ENCODE measurements at places on chromosomes 5 and 9.

DNA sequence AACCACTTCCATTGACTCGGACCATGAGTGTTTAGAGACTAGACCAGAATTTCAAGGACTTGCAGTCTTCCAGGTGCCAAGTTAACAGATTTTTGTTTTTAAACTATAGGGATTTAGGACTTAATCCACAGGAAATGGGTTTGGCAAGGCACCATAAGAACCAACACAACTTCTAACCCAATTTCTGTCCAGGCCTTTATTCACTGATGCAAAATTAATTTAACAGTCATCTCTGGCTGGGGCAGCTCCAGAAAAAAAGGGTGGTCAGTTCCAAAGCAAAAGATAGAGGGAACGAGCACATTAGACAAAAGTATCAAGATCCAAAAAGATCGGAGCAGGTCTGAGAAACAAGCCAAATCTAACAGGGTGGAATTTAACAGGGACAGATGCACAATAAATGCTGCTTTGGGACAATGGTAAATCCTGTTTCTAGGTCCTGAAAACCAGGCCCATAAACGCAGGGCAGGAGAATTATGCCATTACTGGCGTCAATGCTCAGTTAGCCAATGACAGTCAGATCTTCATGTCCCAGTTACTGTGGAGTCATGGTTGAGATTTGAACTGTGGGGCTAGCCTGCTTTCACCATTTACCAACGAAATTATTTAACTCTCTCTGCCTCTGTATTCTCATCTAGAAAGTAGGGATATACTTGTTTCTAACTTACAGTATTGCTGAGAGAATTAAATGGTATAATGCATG lies 590.8 kb upstream of the BRINP1 start:
- peak; percentile 20 for DNase-seq

DNA sequence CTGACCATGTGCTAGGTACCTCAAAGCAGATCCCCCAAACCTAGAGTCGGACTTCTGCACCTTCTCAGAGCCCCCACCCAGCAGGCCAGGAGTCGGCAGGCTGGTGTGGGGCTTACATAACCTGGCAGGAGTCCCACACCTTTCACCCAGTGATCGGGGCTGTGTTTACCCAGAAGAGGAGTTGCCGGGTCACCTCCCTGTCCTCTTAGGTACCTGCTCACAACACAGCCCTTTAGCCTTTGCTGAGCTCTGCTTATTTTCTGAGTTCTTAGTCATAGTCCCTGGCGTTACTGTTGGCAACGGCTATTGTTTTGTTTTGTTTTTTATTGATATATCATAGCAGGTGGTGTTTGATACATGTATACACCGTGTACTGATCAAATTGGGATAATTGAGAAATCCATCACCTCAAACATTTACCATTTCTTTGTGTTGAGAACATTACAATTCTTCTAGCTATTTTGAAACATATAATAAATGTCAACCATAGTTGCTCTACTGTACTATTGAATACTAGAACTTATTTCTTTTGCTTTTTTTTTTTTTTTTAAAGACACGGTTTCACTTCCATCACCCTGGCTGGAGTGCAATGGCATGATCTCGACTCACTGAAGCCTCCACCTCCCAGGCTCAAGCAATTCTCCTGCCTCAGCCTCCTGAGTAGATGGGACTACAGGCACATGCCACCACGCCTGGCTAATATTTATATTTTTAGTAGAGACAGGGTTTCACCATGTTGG lies 10.4 kb upstream of the EEIG1 start:
- no peak for DNase-seq

- DNase-seq, result peak; percentile 96
Measured at GRCh38 chr9:124659099-124659659, 111.9 kb downstream of the NR6A1 start.

GRCh38 chr9:120331913-120332312 lies 248.1 kb downstream of the CDK5RAP2 start:
- DNase-seq, result peak; percentile 31

GRCh38 chr5:117690612-117691011 lies 1116.0 kb upstream of the SEMA6A start:
- no peak for DNase-seq

GRCh38 chr9:124312290-124313265 lies 54.8 kb downstream of the NEK6 start:
- DNase-seq, result no peak

- DNase-seq, result no peak
Measured at GRCh38 chr9:129868872-129869486, 33.7 kb downstream of the USP20 start.

DNA sequence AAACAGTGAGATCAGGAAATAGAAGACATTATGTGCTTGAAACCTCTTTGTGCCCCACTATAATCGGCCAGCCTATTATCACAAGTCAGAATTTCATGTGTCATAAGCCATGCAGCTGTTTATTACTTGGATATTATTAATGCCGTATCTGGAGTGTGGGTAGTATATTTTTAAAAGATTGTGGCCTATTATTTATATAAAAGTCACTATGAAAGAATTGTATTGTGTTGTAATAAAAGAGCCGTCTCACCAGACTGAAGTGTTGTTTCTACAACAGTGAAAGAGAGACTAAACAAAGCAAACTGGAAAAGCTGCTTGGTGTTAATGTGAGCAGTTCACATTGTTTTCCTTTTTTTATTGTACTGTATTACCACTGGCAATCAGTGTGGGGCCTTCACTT lies 449.1 kb downstream of the PSAT1 start:
- peak; percentile 2 for DNase-seq

- DNase-seq, result peak; percentile 17
Measured at GRCh38 chr9:76677481-76678055, 86.7 kb upstream of the PCA3 start.

GRCh38 chr5:150113047-150113744 lies 26.8 kb upstream of the CSF1R start:
- peak; percentile 57 for DNase-seq

DNA sequence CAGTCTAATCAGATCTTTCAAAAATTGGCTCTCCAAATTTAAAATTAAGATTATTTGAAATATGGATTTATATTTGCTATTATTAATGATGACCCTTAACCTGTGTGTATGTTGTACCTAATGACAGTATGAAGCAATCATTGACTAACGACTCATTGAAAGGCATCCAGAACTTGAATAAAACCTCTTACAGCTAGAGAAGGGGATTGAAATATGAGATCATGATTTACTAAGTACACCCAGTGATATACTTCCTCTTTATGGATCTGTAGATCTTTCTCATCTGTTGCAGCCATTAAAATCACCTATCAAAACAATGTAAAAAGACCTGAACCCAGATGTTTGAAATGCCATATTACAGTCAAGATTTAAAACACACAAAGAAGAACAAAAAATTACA lies 126.5 kb downstream of the RPS23 start:
- no peak for DNase-seq

GRCh38 chr9:105027084-105027483 lies 99.1 kb upstream of the ABCA1 start:
- DNase-seq, result no peak

DNA sequence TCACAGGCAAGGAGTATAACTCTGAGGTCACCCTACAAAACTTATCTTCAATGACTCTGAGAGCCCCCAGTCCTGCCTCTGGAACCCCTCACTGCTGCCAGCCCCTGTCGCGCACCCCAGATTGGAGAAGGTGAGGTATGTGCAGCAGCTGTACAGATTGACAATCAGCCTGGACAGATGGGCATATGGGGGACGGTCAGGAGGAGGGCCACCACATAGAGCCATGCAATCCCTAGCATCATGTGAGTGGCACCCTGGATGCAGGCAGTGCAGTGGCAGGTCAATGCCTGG lies 90.1 kb downstream of the LMX1B start:
- no peak for DNase-seq

- peak; percentile 91 for DNase-seq
Measured at GRCh38 chr5:34923694-34924461, 5.5 kb upstream of the DNAJC21 start.

DNA sequence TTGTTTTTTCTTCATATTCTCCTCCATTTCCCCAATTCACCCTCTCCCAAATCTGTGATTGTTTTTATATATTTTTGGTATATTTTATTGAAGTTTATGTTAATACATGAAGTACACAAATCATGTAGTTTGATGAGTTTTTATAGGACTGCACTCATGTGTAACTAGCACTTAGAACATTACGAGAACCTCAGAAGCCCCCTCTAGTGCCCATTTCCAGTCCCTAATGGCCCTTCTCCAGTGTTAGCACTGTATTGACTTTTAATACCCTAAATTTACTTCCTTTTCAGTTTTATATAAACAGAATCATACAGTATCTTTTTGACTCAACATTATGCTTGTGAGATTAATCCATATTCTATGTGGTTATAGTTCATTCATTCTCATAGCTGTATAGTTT lies 18.5 kb upstream of the FKTN start:
- DNase-seq, result peak; percentile 7

- DNase-seq, result peak; percentile 5
Measured at GRCh38 chr9:105103776-105104175, 140.7 kb upstream of the SLC44A1 start.

DNA sequence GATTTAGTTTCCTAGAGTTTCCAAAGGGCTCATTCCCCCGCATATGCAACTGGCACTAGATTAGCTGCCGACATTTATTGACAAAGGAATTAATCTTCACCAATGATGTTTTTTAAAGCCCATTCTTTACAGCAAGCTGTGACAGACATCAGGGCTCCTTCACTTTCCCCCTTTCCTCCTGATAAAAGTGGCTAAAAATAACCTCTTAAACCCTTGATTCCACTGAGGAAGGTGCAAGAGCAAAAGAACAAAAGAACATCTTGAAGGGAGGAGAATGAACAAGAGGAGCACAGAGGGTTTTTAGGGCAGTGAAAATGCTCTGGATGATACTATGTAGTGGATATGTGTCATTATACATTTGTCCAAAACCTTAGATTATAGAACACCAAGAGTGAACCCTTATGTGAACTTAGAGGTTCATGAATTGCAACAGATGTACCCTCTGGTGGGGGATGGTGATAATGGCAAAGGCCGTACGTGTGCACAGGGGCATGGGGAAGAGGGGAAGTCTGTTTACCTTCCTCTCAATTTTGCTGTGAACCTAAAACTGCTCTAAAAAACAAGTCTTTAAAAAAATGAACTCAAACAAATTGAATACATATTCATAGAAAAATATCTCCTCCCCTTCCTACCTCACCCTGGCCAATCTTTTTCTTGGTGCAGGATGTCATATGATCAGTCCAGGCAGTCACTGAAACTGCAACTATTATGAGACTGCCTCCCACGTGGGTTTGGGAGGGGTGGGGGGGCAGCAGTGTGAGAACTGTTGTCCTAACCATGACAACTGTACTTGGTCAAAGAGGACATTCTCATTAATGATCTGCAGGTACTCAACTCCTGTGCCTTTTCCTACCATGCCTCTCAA lies 83.0 kb downstream of the MARCHF3 start:
- no peak for DNase-seq

DNA sequence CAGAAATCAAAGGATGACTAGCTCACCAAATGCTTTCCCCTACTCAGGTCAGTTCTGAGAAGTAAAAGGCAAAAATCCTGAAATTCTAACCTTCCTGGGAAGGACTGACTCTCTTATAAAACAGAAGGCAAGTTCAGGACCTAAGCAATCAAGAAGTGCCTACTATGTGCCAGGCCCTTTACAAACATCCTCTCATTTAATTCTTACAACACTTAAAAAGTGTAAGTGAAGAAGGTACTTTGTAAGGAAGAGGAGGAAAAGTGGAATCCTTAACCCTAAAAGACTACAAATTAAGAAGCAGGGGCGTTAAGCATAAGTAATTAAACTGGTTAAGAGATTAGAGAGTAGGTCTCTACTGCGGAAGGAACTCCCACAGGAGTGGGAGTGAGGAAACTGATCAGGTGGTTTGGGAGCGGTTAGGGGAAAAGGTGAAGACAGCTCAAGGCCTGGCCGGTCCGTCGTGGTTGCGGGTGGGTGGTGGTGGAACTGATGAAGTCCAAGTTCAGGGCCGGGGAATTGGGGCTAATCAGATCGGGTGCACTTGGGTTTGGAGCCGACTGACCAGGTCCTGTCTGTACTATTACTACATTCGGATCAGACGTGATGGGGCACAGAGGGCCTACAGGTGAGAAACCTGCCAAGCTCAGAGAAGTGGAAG lies 839 bp downstream of the MED27 start:
- DNase-seq, result peak; percentile 44

DNA sequence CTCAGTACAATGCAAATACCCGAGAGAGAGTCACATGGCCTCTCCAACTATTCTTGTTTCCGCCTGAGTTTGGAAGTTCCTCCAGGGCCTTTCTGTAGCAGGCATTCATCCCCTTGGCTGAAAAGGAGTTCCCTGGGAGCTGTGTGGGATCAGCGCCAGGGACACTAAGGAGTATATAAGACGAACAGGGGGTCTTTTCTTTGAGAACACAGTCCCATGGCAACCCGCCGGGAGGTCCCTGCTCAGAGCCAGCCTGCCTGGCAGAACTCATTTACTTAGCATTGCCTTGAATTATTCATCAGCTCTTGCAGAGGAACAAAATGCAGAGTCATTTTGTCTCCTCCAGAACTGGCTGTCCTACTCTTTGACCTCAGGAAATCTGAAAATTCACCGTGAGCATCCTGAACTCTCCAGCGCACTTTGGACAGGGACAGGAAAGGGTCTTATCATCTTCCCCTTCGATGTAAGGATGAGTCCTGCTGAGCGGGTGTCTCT lies 120.4 kb upstream of the OSMR start:
- DNase-seq, result no peak

DNA sequence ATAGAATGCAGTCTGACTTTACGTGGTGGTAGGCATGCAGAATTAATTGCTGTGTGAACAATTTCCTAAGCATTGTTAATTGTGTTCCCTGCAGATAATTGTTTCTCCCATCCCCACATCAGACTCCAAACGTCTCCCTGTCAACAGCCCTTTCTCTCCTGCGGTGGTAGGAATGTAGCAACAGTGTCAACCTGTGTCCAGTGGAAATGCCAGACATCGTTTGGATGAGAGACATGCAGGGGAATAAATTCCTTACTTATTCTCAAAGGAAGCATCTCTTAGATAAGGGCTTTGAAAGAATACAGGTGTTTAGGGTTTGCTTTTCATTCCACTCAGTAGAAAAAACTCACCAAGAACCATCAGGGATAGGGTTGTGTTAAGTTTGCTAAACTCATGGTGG lies 245.3 kb upstream of the WWC1 start:
- DNase-seq, result no peak

DNA sequence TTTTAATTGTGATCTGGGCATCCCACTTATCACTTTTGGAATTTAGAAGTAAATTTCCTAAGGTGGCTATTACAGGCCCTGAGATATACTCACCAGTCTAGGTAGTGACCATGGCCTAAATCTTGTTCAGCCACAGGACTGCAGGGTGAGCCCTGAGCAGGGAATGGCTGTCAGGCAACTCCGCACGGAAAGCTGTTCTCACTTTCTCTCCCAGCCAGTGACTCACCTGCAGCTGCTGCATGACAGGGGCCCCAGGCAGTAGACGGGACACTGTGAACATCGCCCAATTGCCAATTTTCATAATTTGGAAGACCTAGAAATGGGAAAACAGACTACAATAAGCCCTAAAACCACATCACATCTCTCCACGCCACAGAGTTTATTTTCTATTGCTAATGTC lies 69.6 kb upstream of the TAF1L start:
- DNase-seq, result peak; percentile 62

GRCh38 chr5:171419688-171420430 lies 412 bp downstream of the FGF18 start:
- peak; percentile 66 for DNase-seq

- peak; percentile 84 for DNase-seq
Measured at GRCh38 chr9:110095776-110096175, 112.2 kb downstream of the C9orf152 start.

Measured in GM23248 (cell line).